IPS DF 6.9 (cell line): ENCODE measurements at places on chromosomes 2 and 18.

- DNase-seq: no peak
Observed at GRCh38 chr2:144414324-144414845, 105.5 kb downstream of the ZEB2 start.

DNA sequence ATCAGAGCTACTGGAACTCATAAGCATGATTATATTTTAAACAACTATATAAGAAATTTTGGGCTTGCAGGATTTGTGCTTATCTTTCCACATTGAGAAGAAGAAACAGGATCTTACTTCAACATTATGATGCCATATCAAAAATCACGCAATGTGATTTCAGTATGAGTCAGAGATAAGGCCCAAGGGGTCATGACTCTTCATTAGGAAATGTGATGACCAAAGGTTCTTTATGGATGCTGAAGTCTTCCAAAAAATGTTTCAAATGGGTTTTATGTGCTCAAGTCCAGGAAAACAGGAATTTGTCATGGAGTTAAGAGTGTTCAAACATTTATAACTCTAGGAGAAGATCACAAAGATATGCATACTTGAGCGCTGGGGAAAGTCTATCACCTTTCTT lies 7.8 kb upstream of the SERPINB2 start:
- no peak for DNase-seq

- DNase-seq: no peak
Observed at GRCh38 chr2:119448427-119449141, 16.9 kb downstream of the TMEM37 start.

DNA sequence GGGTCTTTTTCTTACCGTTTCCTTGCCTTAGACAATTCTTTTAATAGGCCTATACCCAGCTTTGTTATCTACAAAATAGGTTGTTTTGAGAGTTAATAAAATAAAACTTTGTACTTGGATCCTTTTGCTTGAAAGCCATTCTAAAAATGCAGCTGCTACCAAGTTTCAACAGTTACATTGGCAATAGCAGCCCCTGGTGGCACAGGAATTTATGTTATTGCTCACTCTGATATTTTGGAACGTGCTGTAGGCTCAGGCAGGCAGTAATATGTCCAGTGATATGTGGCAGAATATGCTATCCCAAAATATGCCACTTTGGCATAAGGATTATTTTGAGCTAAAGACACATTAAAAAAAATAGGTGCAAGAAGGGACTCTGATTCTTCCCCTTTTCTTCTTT lies 6.7 kb upstream of the COMMD1 start:
- no peak for DNase-seq

DNA sequence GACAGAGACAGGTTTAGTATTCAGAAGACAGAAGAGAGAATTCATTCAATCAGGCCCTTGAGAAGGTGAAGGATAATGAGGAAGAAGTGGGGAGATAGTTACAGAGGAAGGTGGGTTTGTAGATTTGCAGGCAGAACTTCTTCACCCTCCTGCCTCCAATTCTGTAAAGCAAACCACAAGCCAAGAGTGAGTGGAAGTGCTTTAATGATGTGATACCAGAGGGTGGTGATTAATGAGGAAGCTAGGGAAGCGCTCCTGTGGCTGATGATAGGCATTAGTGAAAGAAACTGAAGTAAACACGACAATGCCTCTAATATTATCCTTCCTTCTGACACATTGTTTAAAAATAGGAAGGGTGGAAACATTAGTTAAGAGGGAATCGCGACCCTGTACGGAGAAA lies 78.2 kb downstream of the CAPN13 start:
- DNase-seq: no peak

DNA sequence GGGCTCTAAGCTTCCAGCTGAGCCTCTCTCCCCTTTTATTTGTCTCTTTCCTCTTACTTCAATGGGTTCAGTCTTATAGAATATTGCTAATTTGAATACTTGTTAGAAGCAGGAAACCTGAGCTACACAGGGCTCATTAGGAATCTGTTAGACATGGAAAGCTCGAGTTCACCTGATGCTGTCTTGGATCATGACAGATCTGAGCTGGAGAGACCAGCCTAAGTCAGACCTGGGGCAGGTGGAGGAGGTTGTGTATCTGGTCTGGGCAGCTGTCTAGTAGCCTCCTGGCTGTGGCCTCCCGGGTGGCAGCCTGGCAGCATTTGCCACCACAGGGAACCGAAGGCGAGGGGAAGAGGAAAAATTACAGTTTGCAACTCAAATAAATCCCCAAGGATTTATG lies 185.9 kb downstream of the ICOS start:
- DNase-seq: no peak

- no peak for DNase-seq
Observed at GRCh38 chr2:68363721-68364120, 1.4 kb upstream of the PLEK start.

- no peak for DNase-seq
Observed at GRCh38 chr2:151043484-151043883, 218.2 kb downstream of the RBM43 start.

GRCh38 chr18:36448384-36449290 lies 151.1 kb downstream of the FHOD3 start:
- no peak for DNase-seq

DNA sequence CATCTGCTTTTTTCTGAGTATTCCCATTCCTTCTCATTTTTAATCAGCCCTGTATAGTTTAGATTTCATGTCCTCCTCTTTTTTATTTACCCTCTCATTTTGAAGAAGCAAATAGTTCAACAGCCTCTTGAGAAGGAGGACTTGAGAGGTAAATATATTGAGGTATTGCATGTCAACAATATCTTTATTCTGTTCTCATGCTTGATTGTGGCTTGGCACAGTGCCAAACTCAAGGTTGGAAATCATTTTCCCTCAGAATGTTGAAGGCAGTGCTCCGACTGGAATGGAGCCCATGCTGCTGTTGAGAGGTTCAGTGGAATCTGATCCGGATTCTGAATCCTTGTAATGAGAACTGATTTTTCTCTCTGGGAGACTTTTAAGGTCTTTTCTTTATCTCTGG lies 31.0 kb upstream of the GALNT3 start:
- no peak for DNase-seq

DNA sequence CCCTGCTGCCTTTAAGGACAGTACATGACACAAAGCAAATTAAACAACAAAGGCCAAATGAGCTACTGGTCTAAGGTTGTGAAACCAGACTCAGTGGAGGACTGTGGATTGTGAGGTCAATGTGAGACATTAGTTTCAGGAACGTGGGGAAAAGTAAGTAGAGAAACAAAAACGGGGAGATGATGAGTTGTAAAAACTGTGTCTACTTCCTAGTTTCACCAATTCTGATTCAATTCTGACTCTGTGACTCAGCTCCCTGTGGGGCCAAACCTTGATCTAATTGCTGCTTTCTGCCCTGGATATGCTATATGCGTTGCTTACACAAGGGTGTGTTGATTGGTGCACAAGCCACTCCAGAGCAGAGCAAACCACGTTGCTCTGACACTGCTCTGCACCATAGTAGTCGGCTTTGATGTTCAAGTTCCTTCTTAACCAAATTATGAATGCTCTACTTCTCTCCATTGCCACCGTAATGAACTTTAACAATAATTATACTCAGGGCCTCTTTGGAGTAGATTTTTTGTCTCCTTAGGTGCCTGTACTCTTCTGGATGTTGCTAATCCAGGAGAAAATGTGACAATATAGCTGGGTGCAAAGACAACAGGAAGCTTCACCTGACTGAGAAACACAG lies 1640.1 kb upstream of the CELF4 start:
- DNase-seq: no peak
